ENCODE measurements at places on chromosomes 16 and 17. TPM values are rescaled to one million over a fixed set of nuclear protein-coding genes. Genes with fewer than 3 reads are reported as not detected.

CRHR1 gene
- not detected for total RNA-seq

CCDC78 gene
- total RNA-seq = 1.8 TPM

KRTAP1-5 gene
- not detected for total RNA-seq

FA2H gene
- not detected for total RNA-seq

NLGN2 gene
- total RNA-seq = 12.1 TPM

ACSM2B gene
- not detected for total RNA-seq

CD300E gene
- not detected for total RNA-seq

TEKT5 gene
- 0.26 TPM for total RNA-seq

TMUB2 gene
- total RNA-seq = 36.2 TPM

GRCh38 chr17:45170931-45171337, 9.3 kb downstream of the HEXIM2 start:
- no peaks in the 10 kb centered on the region for H3K27me3 ChIP-seq
- peak overlapping the region; percentile 87 for H3K27ac ChIP-seq
- peak; percentile 86 for DNase-seq
- H3K36me3 ChIP-seq = peaks cover 2% of the 10 kb centered on the region
- H3K4me1 ChIP-seq = peaks cover 22% of the 10 kb centered on the region
- H3K4me3 ChIP-seq = peak overlapping the region; percentile 13

DNA sequence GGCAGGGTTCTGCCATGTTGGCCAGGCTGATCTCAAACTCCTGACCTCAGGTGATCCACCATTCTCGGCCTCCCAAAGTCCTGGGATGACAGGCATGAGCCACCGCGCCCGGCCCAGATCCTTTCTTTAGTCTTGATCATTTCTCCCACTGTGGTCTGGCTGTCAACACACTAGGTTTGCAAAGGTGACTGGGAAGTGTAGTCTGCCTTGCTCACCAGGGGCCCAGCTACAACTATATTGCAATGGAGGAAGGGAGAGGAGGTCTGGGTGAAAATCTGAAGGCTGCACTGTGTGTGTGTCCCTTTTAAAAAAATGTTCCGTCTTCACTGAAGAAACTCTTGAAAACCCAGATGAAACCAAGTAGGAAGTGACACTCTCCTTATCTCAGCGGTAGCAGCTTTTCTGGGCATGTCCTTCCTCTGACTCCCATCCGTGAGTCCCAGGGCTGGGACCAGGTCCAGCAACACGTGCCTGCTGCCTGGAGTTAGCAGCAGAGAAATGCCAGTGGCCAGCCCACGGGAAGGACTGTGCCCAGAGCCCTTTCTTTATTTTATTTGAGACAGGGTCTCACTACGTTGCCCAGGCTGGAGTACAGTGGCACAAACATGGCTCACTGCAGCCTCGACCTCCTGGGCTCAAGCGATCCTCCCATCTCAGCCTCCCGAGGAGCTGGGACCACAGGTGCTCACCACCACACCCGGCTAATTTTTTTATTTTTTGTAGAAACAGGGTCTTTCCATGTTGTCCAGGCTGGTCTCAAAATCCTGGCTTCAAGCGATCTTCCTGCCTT, 17.8 kb upstream of the KIF19 start:
- H3K4me3 ChIP-seq = no peak overlapping the region
- no peaks in the 10 kb centered on the region for H3K36me3 ChIP-seq
- no peak overlapping the region for H3K27ac ChIP-seq
- no peaks in the 10 kb centered on the region for H3K4me1 ChIP-seq
- DNase-seq = peak; percentile 21

DNA sequence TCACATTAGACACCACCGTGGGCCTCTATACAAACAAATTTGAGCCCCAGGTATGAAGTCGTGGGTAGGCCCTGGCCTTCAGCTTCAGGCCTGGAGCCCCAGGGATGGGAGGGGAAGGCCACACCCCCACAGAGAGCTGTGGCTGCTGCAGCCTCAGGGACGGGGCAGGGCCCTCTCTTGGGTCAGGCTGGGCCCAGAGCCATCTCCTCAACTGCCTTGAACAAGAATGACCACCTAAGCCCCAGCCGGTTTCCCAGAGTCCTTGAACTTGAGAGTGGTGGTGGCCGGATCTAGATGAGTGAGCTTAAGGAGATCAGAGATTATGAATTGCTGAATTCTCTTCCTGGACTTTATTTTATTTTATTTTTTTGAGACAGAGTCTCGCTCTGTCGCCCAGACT, 18.6 kb downstream of the SCNN1B start:
- H3K27me3 ChIP-seq = no peaks in the 10 kb centered on the region
- DNase-seq = no peak
- H3K36me3 ChIP-seq = no peaks in the 10 kb centered on the region
- no peak overlapping the region for H3K4me3 ChIP-seq
- no peaks in the 10 kb centered on the region for H3K4me1 ChIP-seq

DNA sequence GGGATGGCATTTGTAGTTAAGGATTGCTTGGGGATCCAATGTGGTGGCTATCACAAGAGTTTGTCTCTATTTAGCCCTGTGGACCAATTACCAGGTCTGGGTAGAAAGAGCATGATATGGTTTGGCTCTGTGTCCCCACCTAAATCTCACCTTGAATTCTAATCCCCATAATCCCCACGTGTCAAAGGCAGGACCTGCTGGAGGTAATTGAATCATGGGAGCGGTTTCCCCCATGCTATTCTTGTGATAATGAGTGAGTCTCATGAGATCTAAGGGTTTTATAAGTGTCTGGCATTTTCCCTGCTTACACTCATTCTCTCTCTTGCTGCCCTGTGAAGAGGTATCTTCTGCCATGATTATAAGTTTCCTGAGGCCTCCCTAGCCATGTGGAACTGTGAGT, 86.4 kb upstream of the HS3ST4 start:
- no peaks in the 10 kb centered on the region for H3K4me1 ChIP-seq
- no peaks in the 10 kb centered on the region for H3K27me3 ChIP-seq
- DNase-seq = no peak
- no peak overlapping the region for H3K4me3 ChIP-seq
- H3K27ac ChIP-seq = no peak overlapping the region

DNA sequence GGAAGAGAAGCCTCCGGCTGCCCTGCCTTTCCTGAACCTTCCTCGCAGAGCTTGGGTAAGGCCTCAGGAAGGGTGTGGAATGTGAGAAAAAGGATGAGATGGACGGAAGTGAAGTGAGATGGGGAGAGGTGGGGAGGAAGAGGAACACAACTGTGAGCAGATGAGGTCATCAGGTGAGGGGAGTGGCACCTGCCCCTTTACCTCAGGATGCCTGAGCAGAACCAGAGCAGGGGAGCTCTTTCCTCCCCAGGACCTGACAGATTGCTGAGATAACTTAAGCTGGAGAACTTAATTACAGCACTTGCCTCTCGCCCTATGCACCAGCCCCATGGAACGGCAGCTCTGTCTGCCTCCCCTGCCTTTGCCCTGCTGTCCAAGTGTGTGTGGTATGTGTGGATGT, 29.8 kb downstream of the TMEM132E start:
- DNase-seq = no peak
- H3K27ac ChIP-seq = no peak overlapping the region
- H3K4me1 ChIP-seq = no peaks in the 10 kb centered on the region
- no peak overlapping the region for H3K4me3 ChIP-seq
- no peaks in the 10 kb centered on the region for H3K36me3 ChIP-seq

GRCh38 chr17:43874293-43874692, 27.3 kb downstream of the CD300LG start:
- H3K4me1 ChIP-seq = no peaks in the 10 kb centered on the region
- H3K36me3 ChIP-seq = no peaks in the 10 kb centered on the region
- no peak overlapping the region for H3K4me3 ChIP-seq
- no peak overlapping the region for H3K27ac ChIP-seq
- H3K27me3 ChIP-seq = peaks cover 8% of the 10 kb centered on the region

DNA sequence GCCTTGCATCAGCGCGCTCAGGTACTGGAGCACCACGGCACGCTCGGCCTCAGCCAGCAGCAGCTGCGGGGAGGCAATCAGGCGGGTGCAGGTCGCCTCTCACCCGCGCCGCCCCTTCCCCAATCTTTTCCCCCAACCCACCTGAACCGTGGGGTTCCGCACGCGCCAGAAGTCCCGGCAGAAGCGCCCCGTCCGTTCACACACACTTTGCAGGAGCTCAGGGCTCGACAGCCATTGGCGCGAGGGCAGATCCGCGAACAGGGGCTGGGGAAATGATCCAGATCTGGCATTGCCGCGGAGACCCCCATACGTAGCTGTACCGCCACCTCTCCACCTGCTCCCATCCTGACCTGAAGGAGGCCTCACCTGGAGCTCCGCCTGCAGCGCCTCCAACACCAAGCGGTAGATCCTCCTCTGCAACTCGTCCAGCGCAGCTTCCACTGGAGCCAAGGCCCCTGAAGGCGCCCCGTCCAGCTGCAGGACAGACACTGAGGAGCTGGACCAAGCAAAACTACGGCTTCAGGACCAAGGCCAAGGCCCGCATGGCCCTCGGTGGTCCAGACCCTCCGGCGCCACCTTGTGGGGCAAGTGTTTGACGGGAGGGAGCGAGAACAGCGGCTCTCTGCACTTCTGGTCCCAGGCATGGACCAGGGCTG, 1.4 kb upstream of the MATCAP1 start:
- H3K27me3 ChIP-seq = no peaks in the 10 kb centered on the region
- peak; percentile 92 for DNase-seq
- peak overlapping the region; percentile 21 for H3K4me3 ChIP-seq
- no peak overlapping the region for H3K27ac ChIP-seq

DNA sequence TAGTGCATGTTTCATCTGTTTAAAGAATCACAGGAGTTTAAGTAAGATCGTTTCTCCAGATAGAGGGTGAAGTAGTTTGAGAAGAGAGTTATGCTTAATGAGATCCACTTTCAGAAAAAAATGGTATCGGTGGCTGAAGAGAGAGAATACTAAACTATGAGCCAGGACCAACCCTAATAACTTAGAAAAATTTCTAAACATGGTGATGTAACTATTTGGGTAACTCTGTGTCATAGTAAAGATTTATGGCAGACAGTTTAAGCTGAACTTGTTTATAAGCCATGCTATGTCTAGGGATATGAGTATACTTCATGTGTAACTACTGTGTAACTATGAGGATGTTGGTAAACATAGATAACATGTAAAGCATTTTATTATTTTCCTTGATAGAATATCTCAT, 489.5 kb downstream of the KCNJ2 start:
- no peaks in the 10 kb centered on the region for H3K27me3 ChIP-seq
- DNase-seq = no peak
- H3K27ac ChIP-seq = no peak overlapping the region
- H3K36me3 ChIP-seq = no peaks in the 10 kb centered on the region
- H3K4me3 ChIP-seq = no peak overlapping the region

GRCh38 chr17:69434164-69434579, 19.7 kb downstream of the MAP2K6 start:
- no peaks in the 10 kb centered on the region for H3K27me3 ChIP-seq
- no peak overlapping the region for H3K27ac ChIP-seq
- no peaks in the 10 kb centered on the region for H3K36me3 ChIP-seq
- peak; percentile 81 for DNase-seq

GRCh38 chr16:65212791-65213190, 90.9 kb upstream of the CDH11 start:
- H3K4me1 ChIP-seq = no peaks in the 10 kb centered on the region
- no peak for DNase-seq

GRCh38 chr17:31488264-31488981, 96.9 kb downstream of the RAB11FIP4 start:
- no peaks in the 10 kb centered on the region for H3K36me3 ChIP-seq
- peaks cover 4% of the 10 kb centered on the region for H3K4me1 ChIP-seq
- H3K27ac ChIP-seq = no peak overlapping the region
- H3K27me3 ChIP-seq = peaks cover 52% of the 10 kb centered on the region
- no peak overlapping the region for H3K4me3 ChIP-seq

GRCh38 chr16:83908798-83909197, 9.9 kb downstream of the MLYCD start:
- no peaks in the 10 kb centered on the region for H3K27me3 ChIP-seq
- H3K4me3 ChIP-seq = no peak overlapping the region
- H3K27ac ChIP-seq = no peak overlapping the region
- no peaks in the 10 kb centered on the region for H3K4me1 ChIP-seq
- peaks cover 3% of the 10 kb centered on the region for H3K36me3 ChIP-seq
- DNase-seq = no peak

GRCh38 chr16:56824331-56824730, 40.7 kb upstream of the SLC12A3 start:
- peaks cover 6% of the 10 kb centered on the region for H3K36me3 ChIP-seq
- no peaks in the 10 kb centered on the region for H3K4me1 ChIP-seq
- H3K27ac ChIP-seq = no peak overlapping the region
- peak; percentile 18 for DNase-seq

- no peaks in the 10 kb centered on the region for H3K36me3 ChIP-seq
- no peak overlapping the region for H3K27ac ChIP-seq
- no peak overlapping the region for H3K4me3 ChIP-seq
- no peak for DNase-seq
- no peaks in the 10 kb centered on the region for H3K27me3 ChIP-seq
Observed at GRCh38 chr17:13367154-13367553, 234.6 kb downstream of the HS3ST3A1 start.

- DNase-seq = no peak
- H3K36me3 ChIP-seq = peaks cover 14% of the 10 kb centered on the region
- H3K4me1 ChIP-seq = no peaks in the 10 kb centered on the region
- no peak overlapping the region for H3K27ac ChIP-seq
Observed at GRCh38 chr16:22278441-22279230, 18.6 kb upstream of the POLR3E start.

DNA sequence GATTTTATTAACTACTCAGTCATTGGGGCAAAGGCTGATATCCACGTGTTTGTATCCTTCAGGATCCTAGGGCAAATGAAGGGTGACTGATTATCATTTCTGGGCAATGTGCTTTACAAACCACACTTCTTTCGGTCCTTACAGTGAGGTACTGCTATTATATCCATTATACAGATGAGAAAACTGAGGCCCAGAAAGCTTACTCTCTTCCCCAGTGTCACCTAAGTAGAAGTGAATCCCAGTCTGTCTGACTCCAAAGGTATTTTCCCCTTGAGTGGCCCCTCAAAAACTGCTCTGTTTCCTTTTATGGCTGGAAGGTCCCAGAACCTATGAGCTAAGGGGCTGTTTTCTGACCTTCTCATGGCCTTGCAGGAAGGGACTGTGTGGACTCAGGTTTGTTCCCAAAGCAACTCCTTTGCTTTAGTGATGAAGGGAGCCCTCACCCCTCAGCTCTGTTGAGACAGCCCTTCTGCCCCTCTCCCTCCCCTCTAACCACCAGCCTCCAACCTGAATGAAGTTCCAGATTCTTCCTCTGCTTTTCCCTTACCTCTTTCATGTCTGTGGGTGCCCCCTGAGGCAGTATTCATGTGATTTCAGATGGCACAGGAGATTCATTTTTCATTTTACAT, 27.4 kb upstream of the ADGRG1 start:
- no peak overlapping the region for H3K27ac ChIP-seq
- H3K4me1 ChIP-seq = peaks cover 2% of the 10 kb centered on the region
- H3K4me3 ChIP-seq = no peak overlapping the region
- no peak for DNase-seq
- no peaks in the 10 kb centered on the region for H3K36me3 ChIP-seq
- peaks cover 3% of the 10 kb centered on the region for H3K27me3 ChIP-seq

DNA sequence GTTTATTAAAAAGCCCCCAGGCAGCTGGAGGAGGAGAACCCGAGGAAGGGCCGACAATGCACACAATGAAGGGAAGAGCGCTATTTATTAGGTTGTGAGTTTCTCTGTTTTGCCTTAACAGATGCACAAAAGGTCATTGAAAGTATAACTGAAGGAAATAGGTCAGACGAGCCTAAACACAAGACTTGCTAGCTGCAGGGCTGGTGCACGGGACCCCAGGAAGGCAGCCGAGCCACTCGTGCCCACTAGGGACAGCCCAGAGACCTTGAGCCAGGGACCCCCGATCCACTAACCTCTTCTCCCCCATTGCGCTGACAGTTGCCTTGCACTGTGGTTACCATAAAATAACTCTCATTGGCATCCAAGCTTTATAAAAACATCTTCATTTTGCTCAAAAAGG, 11.3 kb downstream of the LITAFD start:
- H3K36me3 ChIP-seq = peaks cover 28% of the 10 kb centered on the region
- peaks cover under 1% of the 10 kb centered on the region for H3K4me1 ChIP-seq
- no peak overlapping the region for H3K4me3 ChIP-seq
- H3K27me3 ChIP-seq = no peaks in the 10 kb centered on the region
- no peak for DNase-seq

Data from fibroblast of lung (primary cell).